SK-N-SH treated with all-trans-retinoic acid at 6 μM for 48 hours (cell line): ENCODE measurements at places on chromosomes 3 and 15.

GRCh38 chr3:171129827-171130226 is 103.3 kb upstream of the SLC2A2 start:
- ATAC-seq, result no peak

DNA sequence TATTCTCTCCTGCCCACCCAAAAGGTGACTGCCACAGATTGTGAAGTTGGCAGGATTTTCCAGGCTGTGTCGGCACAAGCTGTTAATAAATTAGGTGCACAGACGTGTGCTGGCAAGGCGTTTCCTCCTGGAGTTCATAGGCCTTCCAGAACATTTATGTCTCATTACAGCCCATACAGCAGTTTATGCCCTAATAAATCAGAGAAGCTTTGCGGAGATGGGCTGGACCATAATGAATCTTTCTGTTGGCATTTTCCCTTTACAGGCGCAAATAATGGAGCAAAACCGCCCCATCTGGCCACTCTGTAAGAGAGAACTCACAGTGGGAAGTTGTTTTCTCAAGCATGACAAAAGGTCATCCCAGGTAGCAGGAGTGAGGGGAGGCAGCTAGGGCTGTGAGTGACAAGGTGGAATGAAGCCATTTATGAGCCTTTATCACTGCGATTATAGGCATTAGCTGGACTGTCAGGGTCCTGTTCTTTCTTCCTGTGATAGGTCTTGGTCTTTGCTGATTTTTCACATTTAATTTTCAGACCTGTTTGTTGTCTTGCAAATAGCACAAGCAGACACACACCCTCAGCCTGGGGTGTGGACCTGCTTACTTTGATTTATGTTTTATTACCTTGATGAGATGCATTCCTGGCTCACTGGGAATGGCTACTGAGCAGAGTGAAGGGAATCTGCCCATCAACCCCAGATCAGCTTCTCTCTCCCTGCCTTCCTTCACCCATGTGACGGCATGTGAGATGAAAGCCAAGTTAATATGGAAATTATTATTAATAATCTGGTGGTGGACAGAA is 257.5 kb downstream of the LRTM1 start:
- no peak for ATAC-seq

DNA sequence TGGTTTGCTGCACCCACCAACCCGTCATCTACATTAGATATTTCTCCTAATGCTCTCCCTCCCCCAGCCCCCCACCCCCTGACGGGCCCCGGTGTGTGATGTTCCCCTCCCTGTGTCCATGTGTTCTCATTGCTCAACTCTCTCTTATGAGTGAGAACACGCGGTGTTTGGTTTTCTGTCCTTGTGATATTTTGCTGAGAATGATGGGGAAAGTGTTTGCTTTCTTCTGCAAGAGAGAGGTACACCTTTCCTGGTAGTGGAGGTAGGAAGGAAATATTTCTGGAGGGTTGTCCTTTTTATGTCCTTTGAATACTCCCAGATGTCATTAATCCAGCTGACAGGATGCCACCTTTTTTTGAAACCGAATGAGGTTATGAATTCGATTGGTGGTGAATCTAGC is 10.5 kb upstream of the SLC28A1 start:
- no peak for ATAC-seq

- ATAC-seq, result no peak
These were observed 96.1 kb upstream of the PROK2 start for GRCh38 chr3:71881041-71881440.

GRCh38 chr3:197882586-197882985 is 67.4 kb upstream of the RPL35A start:
- ATAC-seq, result no peak

DNA sequence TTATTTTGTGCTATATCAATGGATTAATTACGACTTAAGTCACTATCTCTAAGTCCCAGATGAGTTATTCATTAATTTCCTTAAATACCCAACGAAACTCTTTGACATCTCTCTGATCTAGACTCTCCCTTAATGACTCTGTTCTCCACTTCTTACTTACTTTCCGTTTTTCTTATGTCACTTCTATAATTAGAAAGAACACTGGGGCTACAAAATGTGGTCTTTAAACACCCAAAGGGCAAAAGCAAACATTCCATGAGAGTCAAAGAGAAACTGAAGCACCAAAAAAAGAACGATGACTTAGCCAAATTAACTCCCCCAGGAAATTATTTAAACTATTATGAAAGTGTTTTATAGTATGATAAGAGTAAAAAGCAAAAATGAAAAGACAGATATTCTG is 166.4 kb upstream of the UBE2E2 start:
- ATAC-seq, result no peak

DNA sequence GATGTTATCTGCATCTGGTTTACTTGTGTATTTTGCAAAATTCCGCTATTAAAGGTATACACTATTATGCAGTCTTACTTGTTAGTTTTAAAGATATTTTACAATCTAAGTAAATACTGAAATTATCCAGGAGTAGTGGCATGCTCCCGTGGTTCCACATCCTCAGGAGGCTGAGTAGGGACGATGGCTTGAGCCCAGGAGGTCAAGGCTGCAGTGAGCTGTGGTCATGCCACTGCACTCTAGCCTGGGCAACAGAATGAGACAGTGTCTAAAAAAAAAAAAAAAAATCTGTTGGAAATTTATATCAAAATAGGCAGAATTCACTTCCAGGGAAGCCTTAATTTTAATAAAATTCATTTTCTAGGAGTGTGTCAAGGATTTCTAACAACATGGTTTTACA is 27.7 kb upstream of the HYKK start:
- ATAC-seq, result no peak

GRCh38 chr3:186922790-186923189 is 7.5 kb upstream of the ST6GAL1 start:
- no peak for ATAC-seq

DNA sequence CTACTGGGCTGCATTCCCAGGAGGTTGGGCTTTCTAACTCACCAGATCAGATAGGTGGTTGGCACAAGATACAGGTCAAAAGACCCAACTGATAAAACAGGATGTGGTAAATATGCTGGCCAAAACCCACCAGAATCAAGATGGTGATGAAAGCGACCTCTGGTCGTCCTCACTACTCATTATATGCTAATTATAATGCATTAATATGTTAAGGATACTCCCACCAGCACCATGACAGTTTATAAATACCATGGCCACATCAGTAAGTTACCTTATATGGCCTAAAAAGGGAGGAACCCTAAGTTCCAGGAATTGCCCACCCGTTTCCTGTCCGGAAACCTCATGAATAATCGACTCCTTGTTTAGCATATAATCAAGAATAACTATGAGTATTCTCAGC is 31.6 kb downstream of the CFAP44 start:
- no peak for ATAC-seq

- peak; percentile 96 for ATAC-seq
These were observed 22.4 kb upstream of the THUMPD3 start for GRCh38 chr3:9340472-9340902.

- ATAC-seq, result no peak
These were observed 276.4 kb downstream of the EPHB1 start for GRCh38 chr3:135071483-135071882.
